ENCODE measurements at places on chromosomes 5 and 9. TPM values are rescaled to one million over a fixed set of nuclear protein-coding genes. Genes with fewer than 3 reads are reported as not detected.

- no peaks in the 10 kb centered on the region for H3K4me1 ChIP-seq
- H3K4me3 ChIP-seq, result no peak overlapping the region
- no peak for DNase-seq
Measured at GRCh38 chr5:83516377-83516776, 44.8 kb downstream of the VCAN start.

DNA sequence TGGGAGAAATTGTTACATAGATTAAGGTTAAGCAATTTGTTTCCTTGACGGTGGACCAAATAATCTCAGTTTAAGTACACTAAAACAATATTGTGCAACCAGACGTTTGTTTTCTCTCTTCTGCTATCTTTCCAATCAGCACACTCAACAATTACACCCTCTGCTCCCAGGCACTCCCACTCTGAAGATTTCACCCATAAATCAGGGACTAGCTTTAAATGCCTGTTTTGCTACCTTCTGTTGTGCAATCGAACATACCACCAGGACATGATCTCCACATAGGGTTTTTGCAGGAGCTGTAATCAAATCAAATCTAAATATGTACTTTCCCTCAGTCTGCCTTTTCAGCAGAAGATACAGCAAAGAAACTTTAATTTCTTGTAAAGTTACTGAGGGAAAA lies 405.8 kb upstream of the TLE4 start:
- no peak overlapping the region for H3K27ac ChIP-seq
- no peaks in the 10 kb centered on the region for H3K36me3 ChIP-seq
- no peak overlapping the region for H3K4me3 ChIP-seq
- DNase-seq, result no peak
- H3K27me3 ChIP-seq, result no peaks in the 10 kb centered on the region
- no peaks in the 10 kb centered on the region for H3K4me1 ChIP-seq

DNA sequence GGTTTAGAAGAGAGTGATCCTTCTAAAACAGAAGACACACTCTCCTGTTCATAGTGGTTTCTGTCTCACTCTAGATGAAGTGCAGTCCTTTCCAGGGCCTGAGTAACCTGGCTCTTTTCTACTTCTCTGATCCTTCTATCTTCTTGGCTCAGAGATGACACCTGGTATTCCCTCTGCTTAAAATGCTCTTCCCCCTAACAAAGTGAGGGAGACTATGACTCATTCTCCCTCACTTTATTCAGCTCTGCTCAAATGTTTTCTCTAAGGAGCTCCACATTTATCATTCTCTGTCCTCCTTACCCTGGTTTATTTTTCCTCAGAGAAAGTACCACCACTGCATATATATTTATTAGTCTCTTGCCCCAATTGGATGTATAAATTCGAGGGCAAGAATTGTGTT lies 24.6 kb downstream of the TUT7 start:
- no peaks in the 10 kb centered on the region for H3K27me3 ChIP-seq
- no peak for DNase-seq
- H3K27ac ChIP-seq, result no peak overlapping the region
- no peak overlapping the region for H3K4me3 ChIP-seq

DNA sequence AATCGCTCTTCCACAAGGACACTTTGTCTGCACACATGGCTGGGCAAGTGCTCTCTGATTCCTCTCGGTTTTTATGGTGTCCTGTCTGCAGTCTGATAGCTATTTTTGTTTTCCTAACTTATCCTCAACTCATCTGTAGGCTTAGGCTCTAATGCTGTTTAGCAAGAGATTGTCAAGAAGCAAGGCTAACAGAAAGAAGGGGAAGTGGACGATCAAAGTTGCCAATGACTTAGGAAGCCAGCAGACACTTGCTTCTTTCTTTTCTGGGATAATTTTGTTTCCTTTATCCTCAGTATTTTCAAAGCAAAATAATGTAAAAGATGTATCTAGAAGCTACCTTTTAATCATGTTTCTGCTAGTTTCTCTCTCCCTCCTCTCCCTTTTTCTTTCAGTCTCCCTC lies 130.7 kb downstream of the PRKACG start:
- no peaks in the 10 kb centered on the region for H3K27me3 ChIP-seq
- H3K27ac ChIP-seq, result no peak overlapping the region
- no peaks in the 10 kb centered on the region for H3K4me1 ChIP-seq
- no peak overlapping the region for H3K4me3 ChIP-seq

- no peaks in the 10 kb centered on the region for H3K27me3 ChIP-seq
- H3K36me3 ChIP-seq, result no peaks in the 10 kb centered on the region
- H3K4me1 ChIP-seq, result no peaks in the 10 kb centered on the region
- no peak overlapping the region for H3K27ac ChIP-seq
Measured at GRCh38 chr9:22405869-22406659, 40.6 kb upstream of the DMRTA1 start.

Gene SEC24A
- total RNA-seq, result 22.0 TPM

Gene FAM221B
- 0.32 TPM for total RNA-seq

DNA sequence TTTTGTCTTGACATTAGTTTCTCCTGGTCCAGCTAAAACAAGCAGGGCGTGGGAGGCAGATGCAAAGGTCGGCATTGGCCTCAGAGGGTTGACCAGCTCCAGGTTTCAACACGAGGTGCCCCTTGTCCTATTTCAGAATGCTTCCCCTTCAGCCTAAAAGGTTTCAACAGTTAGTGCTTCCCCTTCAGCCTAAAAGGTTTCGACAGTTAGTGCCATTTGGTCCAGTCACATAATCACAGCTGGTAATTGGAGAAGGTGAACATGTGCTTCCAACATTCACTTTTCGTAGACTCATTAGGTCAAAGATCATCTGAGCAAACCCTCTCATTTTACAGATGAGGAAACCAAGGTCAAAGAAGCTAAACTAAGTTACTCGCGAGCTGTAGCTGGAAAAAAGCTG lies 270.3 kb upstream of the MAP3K1 start:
- H3K27ac ChIP-seq, result no peak overlapping the region
- H3K4me1 ChIP-seq, result peaks cover 11% of the 10 kb centered on the region
- no peaks in the 10 kb centered on the region for H3K36me3 ChIP-seq
- DNase-seq, result peak; percentile 70
- H3K27me3 ChIP-seq, result no peaks in the 10 kb centered on the region
- H3K4me3 ChIP-seq, result no peak overlapping the region

DNA sequence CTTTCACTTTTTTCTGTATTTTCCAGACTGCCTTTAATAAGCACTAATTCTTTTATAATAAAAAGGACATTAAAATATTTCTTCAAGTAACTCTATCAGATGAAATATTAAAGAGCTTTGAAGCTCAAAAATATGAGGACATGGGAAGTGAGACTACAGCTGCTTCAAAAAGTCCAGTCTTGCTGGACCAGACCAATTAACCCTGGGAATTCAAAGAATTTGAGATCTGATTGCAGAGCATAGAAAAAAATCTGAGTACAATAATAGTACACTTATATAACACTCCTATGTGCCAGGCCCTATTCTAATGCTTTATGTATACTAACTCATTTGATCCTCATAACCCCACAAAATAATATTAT lies 9.8 kb downstream of the TMEM245 start:
- peaks cover 79% of the 10 kb centered on the region for H3K4me1 ChIP-seq
- DNase-seq, result no peak
- H3K27me3 ChIP-seq, result no peaks in the 10 kb centered on the region
- peak overlapping the region; percentile 71 for H3K27ac ChIP-seq

- no peak overlapping the region for H3K4me3 ChIP-seq
- H3K36me3 ChIP-seq, result no peaks in the 10 kb centered on the region
- H3K4me1 ChIP-seq, result no peaks in the 10 kb centered on the region
- no peak for DNase-seq
- H3K27me3 ChIP-seq, result no peaks in the 10 kb centered on the region
Measured at GRCh38 chr5:112216140-112216539, 202.9 kb downstream of the EPB41L4A start.

- no peak for DNase-seq
- no peaks in the 10 kb centered on the region for H3K4me1 ChIP-seq
- H3K27me3 ChIP-seq, result no peaks in the 10 kb centered on the region
- no peaks in the 10 kb centered on the region for H3K36me3 ChIP-seq
- no peak overlapping the region for H3K4me3 ChIP-seq
- no peak overlapping the region for H3K27ac ChIP-seq
Measured at GRCh38 chr9:136596630-136597031, 50.8 kb upstream of the NOTCH1 start.

- DNase-seq, result peak; percentile 73
- H3K4me1 ChIP-seq, result no peaks in the 10 kb centered on the region
- H3K27ac ChIP-seq, result no peak overlapping the region
- no peaks in the 10 kb centered on the region for H3K27me3 ChIP-seq
Measured at GRCh38 chr5:36680066-36680465, 73.7 kb downstream of the SLC1A3 start.

DNA sequence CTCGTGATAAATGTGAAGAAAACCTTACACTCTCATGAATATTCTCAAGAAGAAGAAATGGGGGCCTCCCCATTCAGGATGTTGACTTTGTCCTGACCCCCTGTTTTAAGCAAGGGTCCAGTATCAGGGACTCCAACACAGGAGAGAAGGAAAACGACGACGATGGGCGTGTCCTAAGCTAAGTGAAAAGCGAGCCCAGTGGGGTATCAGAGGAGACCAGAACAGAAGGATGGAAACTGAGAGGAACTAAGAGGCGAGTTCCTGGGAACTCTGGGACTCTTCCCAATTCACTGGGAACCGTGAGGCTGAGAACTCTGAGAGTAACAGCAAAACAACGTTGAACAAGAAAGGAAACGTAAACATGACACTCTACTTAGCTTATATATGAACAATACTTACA lies 14.6 kb downstream of the RETREG1 start:
- H3K27ac ChIP-seq, result no peak overlapping the region
- DNase-seq, result no peak
- no peaks in the 10 kb centered on the region for H3K36me3 ChIP-seq
- H3K27me3 ChIP-seq, result no peaks in the 10 kb centered on the region
- no peak overlapping the region for H3K4me3 ChIP-seq
- H3K4me1 ChIP-seq, result peaks cover 8% of the 10 kb centered on the region

DNA sequence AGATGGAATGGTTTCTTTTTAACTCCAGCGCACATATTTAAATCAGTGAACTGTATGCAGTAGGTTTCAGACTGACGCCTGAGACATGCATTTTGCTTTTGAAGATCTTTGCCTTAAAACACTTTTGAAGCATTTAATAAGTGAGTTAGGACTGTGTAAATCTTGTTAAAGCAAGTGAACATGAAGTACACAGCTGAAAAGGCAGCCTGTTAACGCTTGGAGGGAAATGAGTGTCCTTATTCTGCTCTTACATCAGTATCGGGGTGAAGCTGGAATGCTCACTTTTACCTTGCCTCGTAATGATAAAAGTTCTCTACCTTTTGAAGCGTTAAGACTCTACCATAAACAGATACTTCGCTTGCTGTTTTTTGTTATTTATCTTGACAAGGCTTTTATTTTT lies 552.2 kb downstream of the ZNF608 start:
- no peak overlapping the region for H3K27ac ChIP-seq
- H3K36me3 ChIP-seq, result no peaks in the 10 kb centered on the region
- no peaks in the 10 kb centered on the region for H3K27me3 ChIP-seq
- no peaks in the 10 kb centered on the region for H3K4me1 ChIP-seq
- no peak for DNase-seq
